ENCODE measurements at places on chromosomes 11 and 22.

DNA sequence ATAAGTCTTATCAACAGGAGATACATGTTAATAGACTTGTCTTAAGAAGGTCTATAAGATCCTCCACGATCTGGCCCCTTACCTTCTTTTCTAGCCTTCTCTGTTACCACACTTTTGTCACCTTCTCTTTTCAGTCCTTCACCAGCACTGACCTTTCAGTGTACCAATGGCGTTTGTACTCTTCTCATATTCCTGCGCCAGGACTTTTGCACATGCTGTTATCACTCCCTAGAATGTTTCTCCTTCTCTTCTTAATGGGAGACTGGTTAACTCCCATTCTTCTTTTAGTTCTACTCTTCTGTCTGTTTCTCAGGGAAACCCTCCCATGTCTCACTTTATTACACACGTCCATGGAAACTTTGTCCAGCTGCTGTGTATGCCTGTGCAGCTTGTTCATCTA is 4.4 kb upstream of the EED start:
- DNase-seq, result no peak

DNA sequence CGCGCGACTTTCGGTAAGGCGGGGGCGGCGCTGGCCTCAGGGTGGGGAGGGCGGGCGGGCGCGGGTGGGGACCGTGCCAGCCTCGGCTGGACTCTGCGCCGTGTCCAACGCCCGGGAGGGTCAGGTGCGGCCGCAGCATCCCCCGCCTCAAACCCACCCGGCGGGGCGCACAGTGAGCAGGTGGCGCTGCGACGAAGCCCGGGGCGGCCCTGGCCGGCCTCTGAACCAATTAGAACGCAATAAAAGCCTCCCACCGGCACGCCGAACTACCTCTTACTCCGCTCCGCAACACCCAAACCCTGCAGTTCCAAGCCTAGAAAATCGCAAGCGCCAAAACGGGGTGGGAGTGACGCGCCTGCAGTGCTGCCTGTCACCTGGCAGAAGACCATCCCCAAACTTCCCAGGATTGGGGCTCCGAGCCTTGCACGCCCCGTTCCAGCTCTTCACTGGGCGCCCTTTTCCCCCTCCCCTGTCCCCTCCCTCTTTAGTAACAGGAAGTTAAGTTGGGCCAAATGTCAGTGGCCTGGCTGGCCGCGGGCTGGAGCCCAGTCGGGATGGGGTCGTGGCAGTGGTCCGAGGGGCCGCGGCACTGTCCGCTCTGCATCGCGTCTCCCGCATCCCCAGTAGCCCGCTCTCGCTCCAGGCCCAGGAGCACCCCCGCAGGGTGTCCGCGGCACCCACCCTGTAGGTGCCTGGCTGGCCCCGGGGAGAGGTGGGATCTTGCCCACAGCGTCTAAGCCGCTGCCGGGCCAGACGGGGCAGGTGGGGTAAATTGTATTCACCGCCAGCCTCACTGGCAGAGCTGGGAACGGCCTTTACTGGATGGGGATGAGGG is 541 bp downstream of the MICAL2 start:
- no peak for DNase-seq

DNA sequence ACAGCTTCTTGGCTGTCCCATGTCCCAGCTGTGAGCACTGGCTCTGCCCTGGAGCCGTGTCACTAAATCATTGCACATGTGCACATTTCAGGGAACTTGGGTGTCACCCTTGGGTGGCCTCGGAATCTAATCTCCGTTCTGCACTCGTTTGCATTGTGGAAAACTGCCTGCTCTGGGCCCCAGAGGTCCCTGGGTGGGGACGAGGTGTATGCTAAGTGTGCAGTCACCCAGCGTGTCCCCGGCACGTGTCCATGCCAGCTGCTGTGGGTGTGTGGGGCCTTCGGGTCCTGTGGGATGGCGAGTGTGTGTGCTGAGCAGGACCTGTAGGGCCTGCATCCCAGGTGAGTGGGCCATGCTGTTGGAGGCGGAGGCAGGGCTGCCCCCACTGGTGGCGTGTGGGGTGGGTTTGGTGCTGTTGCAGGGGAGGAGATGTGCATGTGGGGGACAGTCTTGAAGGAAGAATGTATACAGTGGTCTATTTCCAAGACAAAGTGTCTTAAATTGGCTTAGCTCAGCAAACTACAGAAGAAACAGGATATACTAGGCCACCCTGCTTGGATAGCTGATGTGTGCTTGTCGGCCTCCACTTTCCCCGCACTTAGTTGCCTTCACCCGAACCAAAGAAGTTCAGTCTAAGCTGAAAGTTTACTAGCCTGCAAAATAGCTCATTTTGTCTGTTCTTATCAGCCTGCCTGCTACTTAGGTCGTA is 14.6 kb downstream of the TANGO2 start:
- no peak for DNase-seq

DNA sequence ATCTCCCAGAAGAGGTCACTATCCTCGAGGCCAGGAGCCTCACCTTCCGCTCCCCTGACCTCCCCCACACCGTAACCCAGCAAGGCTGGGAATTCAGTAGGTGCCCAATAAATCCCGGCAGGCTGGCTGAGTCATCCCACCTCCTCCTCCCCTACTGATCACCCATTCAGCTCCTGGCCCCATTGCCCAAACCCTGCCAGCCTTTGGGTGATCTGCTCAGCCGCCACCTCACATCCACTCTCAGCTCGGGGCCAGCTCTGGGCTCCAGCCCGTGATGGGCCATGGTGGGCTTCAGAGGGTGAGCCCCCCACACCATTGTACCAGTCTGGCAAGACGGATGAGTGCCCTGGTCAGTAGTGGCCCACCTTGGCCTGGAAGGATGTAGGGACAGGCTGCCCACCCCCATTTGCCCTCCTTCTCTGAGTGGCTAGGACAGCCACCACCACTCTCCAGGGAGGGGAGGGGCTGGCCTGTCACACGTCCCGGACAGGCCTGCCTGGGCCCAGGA is 8.2 kb downstream of the TRPM5 start:
- DNase-seq, result no peak

DNA sequence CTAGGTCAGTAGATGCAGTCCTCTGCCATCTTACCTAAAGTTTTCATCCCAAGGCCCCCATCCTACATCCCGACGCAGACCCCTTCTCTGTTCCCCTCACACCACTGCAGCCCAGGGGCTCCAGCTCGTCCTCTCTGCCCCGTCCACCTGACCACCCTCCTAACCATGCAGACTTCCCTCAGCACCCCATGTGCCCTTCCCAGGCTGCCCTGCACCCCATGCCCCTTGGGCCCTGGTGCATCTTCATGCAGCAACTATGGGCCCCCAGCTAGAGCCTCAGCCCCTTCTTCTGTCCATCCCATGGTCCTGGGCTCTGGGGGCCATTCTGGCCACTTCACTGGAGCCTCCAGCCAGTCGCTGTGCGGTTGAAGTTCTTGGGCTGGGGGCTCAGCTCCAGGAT is 2.9 kb downstream of the PRR33 start:
- DNase-seq, result no peak

DNA sequence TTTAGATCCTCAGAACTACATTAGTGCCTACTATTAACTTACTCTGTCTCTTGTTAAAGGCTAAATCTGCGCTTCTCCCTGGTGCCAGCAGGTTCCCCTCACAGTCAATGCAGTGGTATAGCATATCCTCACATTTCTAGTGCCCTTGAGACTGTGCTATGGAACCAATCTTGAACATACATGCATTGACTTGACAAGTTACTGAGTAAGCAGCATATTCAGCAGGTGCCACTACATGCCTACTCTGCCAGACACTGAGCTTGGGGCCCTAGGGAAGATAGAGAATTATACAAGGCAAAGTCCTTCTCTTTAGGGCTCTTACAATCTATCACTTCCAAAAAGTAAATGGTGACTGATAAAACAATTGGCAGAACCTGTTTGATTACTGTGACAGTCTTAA is 3.2 kb downstream of the FUT4 start:
- DNase-seq, result no peak

DNA sequence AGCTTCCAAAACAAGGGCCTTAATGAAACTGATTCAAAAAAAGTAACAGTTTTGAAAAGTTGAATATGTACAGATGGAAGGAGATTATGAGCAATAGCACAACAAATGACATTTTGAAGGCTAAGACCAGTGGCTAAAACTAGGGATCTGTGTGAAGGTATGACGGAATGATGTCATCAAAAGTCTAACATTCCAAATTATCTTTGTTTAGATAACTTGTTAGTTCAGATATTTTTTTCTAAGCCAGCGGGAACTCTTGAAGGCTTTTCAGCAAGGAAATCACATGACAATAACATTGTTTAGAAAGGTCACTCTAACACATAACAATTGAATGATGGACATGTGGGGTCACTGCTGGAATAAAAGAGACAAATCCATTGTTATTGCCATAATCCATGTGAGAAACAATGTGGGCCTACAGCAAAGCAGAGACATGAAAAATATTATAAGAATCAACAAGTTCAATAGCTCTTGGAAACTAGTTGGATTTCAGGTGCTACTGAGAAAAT is 260.5 kb downstream of the CASP12 start:
- DNase-seq, result no peak

GRCh38 chr22:30312053-30312452 is 14.7 kb downstream of the TBC1D10A start:
- no peak for DNase-seq

DNA sequence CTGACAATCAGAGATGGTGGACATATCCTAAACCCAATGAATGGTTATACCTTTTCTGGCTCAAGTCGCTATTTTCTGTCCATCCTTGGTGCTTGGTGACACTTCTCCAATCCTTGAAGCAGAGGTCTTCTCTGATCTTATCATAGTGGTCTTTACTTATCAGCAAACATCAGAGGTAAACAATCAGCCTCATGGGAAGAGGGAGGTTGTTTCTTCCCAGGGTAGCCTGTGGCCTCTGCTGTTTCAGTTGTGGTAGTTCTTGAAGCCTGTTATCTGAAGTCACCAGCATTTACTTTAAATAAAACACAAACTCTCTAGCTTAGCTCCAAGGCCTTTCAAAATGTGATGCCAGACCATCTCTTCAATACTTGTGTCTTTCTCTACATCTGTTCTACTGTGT is 66.7 kb downstream of the RRM1 start:
- no peak for DNase-seq

All from pons (tissue), 1 donor.